ENCODE measurements at places on chromosomes 3 and 15.

DNA sequence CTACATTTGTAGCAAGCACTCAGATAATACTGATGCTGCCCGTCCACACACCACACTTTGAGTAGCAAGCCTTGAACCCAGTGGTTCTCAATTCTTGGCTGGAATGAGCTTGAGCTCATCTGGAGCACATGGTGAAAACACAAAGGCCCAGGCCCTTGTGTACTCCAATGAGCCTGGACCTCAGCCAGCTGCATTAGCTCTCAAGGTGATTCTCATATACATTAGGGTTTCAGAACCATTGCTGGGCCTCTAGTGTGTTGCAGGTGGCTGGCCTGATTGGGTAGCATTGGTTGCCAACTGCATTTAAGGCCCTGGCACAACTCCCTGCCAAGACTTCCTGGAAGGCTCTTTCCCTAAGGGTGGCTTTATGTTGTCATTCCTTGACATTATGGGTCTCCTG is 23.4 kb upstream of the ZFAND6 start:
- DNase-seq, result no peak

DNA sequence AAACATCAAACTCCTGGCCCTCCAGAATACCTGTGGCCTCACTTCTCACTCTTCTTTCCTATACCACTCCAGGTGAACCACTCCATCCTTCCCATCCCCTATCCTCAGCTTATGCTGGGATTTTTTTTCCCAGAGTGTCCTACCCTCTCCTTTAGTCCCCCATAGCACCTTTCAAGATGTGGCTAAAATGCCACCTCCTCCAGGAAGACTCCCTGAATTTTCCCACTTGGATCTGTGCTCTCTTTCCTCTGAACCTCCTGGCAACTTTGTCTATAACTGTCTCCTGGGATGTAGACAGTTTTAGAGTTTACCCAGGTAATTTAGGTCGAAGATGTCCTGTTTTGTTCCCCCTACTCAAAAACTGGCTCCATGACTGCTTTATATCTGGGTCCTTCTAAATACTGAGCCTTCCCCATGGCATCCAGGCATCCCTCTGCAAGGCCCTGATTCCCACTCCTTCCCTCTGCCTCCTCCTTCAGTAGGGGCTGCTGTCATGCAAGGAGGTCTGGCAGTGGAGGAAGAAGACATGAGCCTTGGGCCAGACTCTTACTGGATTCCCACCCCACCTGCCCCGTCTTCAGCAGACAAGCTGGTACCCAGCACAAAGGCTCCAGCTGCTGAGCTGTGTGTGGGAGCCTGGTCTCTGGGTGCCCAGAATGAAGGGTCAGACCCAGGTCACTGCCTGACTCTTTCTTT is 161.5 kb downstream of the SMAD6 start:
- no peak for DNase-seq

GRCh38 chr3:16512435-16513140 is 911 bp downstream of the RFTN1 start:
- peak; percentile 57 for DNase-seq

DNA sequence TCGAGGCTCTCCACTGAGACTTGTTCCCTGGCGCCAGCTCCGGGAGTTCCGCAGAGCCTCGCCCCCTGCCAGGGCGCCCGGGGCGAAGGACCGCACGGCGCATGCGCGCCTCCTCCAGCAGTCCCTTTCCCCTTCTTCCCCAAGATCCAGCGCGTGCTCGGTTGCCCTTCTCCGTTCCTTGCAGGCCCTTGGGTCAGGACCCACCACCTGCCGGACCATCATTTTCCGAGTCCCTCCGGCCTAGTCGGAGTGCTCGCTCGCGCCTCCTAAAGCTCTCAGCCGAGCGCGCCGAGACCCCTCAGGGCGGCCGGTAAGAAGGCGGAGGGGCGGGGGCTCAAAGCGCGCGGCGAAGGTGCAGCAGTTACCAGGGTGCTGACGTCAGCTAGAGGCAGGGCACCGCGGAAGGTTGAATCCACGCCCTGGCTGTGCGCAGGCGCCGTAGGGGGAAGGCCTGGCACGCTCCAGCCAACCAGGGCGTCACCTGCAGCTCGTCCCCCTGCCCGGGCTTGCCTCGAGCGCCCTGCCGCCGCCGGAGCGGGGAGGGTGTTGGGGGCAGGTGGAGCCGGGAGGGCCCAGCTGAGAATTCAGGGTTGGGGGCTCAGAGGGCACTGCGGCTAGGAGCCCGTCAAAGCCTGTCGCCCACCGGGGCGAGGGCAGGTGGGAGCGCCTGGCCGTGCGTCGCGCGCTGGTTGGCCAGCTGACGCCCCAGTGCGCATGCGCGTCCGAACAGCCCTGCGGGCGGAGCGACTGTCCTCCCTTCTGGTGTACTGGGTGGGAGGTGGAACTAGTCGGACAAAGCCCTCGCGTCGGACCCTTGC is at the start of gene TCAIM:
TSS of gene TCAIM (plus strand) at position 757 of the 818 bp plus-strand sequence. CDS start 16,017 bp downstream, outside the sequence.
- peak; percentile 95 for DNase-seq

DNA sequence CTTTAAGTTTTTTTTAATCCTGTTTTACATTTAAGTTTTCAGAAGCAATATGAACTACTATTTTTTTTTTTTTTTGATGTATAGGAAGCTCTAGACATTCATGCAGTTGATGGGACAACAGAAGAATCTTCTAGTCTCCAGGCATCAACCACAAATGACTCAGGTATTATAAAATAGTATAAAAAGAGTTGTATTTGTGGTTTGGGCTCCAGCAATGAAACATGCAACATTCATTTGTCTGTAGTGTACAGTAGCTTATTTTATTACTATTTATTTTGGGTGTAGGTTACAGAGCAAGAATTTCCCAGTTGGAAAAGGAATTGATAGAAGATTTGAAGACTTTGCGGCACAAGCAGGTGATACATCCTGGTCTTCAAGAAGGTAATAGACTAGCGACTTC is 38.6 kb downstream of the MGA start:
- DNase-seq, result no peak

- no peak for DNase-seq
Observed at GRCh38 chr15:28987337-28987736, 101.6 kb downstream of the APBA2 start.

GRCh38 chr3:139227165-139227564 is 116.7 kb upstream of the MRPS22 start:
- DNase-seq, result no peak

- no peak for DNase-seq
Observed at GRCh38 chr3:124584552-124585391, 145.5 kb upstream of the UMPS start.

DNA sequence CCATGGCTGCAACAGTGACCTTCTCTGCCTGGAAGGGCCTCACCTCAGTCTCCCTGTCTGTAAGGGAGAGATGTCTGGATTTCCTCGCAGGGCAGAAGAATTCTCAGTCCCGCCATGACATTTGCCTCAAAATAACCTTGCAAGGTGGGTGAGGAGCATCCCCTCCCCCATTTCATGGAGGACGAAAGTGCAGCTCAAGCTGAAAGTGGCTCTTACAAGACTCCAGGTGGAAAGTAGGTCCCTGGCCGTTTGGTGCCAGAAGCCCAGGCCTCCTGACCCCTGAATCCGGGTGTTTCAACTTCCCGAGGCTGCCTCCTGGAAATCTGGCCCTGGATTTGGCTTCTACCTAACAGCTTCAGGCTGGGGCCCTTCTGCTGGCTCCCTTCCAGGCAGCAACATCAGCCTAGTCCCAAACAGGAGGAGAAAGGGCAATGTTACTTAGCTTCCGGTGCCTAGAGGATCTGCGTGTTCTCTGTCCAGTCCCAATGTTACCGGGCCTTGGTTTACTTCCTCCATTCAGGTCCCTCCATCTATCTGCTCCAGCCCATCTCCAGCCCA is 769 bp upstream of the CSPG4 start:
- no peak for DNase-seq

GRCh38 chr15:101086394-101087171 is 165.3 kb downstream of the CHSY1 start:
- DNase-seq, result no peak

- DNase-seq, result no peak
Observed at GRCh38 chr3:49346797-49347251, 7.0 kb upstream of the USP4 start.

GRCh38 chr15:26967719-26968269 is 3.2 kb upstream of the GABRG3 start:
- no peak for DNase-seq

DNA sequence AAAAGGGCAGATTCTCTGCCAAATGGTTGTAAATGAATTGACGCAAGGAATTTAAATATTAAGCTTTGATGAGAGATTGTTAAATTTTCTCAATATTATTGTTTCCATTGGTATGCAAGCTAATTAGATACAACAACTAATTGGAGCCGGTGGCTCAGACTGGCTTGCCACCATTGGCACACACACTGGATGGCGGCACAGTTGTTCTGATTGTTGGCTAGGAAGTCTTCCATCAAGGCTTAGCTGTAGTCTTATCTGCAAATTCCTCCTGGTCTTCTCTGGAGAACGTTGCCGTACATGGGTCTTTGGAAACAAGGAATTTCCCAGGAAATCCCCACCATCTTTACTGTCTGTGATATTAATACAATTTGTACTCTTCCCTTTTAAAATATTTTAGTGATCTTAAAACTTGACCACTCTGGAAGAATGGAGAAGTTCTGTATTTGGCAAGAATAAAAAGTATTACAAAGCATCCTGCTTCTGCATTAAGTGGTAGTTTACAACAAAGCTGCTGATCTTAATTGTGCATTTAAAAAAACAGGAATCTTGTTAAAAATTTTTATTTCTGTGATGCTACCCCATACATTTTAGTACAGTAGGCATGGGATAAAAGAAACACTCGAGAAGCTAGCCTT is 126.5 kb downstream of the UBE2E2 start:
- no peak for DNase-seq

Measured in NK-92 treated with Interleukin-12 subunit alpha and Interleukin-12 subunit beta, amount 100 ng/mL, for 24 hours (cell line).